SIG-M5 (cell line): ENCODE measurements at places on chromosomes 3 and 15.

DNA sequence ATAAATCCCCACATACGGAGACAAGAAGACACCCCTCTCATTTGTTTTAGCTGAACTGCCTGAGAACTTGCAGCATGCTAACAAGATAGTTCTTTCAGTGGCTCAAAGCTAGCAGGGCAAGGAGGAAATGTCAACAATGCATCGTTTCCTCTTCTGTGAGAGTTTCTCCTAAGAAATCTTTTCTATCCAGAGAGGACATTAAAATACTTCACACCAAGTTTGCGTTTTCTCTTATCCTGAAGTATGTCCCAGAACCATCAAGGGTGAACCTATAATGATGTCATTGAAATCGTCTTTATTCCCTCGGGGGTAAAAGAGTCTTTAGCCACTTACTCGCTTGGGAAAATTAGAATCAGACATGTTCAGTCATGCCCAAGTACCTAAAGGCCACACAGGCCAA, 541.7 kb upstream of the MDFIC2 start:
- no peak for DNase-seq

GRCh38 chr3:59243476-59243875, 193.7 kb upstream of the CFAP20DC start:
- DNase-seq = no peak

DNA sequence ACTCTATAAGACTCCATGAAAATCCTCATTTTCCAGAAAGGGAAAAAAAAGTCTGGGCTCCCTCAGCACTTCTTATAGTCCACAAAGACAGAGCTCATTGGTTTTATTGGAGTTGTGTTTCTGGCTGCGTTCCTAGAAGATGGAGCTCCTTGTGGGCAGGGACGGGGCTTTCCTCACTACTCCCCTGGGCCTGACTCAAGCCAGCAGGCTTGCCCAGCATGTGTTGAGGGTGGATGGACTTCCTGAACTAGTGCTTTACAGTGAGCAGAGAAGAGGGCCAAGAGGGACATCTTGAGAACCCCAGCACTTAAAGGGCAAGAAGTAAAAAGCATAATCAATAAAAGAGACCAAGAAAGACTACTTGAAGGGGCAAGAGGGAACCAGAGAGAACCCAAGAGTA, 43.2 kb upstream of the EPHB1 start:
- DNase-seq = no peak

DNA sequence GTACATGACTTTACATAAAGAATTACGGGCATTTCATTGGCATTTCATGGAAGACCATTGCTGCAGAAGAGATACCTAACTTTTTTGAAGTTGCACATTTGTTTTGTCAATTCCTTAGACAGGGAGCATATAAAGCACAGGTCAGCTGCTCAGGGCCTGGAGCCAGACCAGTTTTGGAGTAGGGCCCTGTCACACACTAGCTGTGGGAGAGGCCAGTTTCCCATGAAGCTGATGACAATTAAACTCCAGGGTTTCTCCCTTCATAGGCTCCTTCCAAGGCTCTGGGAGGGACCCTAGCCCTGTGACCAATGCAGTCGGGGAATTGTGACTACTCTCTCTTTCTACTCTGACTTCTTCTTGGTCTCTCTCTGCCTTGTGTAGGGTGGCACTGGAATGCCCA, 107.3 kb upstream of the SELENOK start:
- no peak for DNase-seq

GRCh38 chr3:9787714-9788113, 4.6 kb downstream of the TADA3 start:
- no peak for DNase-seq

DNA sequence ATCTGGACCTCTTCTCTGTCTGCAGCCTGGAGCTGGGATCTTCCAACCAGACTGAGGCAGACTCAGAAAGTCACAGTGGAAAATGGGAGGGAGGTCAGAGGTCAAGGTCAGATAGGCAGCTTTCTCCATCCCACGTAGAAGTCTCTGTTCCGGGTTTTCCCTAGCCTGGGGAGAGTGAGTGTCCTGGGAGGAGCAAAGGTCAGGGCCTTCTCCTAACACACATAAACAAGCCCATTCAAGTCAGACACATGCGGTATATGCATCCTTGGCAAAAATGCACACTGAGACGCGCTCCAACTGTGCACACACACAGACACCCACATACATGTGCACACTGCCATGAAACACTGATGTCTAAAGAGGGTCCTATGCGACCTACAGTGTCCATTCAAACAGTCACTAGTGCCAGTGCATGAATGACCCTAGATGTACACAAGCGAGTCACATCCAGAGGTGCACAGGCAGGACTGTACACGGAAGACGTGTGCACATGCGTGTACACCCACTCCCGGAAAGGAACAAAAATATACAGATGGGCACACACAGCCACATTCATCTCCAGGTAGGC, 681 bp downstream of the TWF2 start:
- no peak for DNase-seq

GRCh38 chr15:59537403-59537802, 74.2 kb upstream of the GCNT3 start:
- no peak for DNase-seq

- no peak for DNase-seq
Measured at GRCh38 chr3:194931347-194931746, 245.7 kb downstream of the FAM43A start.

- DNase-seq = no peak
Measured at GRCh38 chr15:63465104-63465503, 39.3 kb upstream of the USP3 start.

GRCh38 chr3:53129344-53129743, 891 bp downstream of the RFT1 start:
- DNase-seq = no peak

DNA sequence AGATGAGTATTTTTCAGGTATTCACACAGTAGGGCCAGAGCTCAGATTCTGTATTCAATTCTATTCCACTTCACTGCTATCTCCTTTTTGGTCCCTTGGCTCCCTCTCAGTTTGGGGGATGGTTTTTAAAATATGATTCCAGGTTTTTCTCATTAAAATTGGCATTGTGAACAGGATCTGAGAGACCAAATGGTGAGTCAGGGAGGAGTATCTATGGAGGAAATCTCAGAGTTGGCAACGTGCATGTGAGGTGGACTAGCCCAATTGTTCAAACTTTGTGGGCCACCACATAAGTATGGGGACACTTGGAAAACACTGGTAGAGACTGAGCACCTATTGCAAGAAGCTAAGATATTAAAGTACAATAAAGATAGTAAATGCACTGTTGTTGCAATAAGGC, 53.9 kb upstream of the TTC14 start:
- DNase-seq = no peak

GRCh38 chr3:146425341-146425740, 44.0 kb downstream of the PLSCR2 start:
- no peak for DNase-seq

GRCh38 chr3:28791713-28792255, 443.2 kb upstream of the AZI2 start:
- DNase-seq = no peak

- no peak for DNase-seq
Measured at GRCh38 chr15:55290528-55291057, 980 bp upstream of the RAB27A start.

DNA sequence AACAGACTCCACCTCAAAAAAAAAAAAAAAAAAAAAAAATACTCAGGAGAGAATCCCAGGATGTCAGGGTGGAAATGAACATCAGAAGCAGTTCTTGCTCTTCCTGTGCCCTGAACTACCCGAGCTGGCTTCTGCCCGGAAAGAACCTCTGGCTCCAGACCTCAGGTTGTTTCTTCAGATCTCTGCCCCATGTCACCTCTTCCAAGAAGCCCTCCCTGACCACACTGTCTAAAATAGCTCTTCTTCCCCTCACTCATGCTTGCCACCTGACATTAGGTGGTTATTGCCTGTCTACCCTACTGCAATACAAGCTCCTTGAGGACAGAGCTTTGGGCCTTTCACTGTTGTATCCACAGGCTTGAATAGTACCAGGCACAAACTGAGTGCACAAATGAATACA, 8.2 kb downstream of the TKT start:
- DNase-seq = no peak

DNA sequence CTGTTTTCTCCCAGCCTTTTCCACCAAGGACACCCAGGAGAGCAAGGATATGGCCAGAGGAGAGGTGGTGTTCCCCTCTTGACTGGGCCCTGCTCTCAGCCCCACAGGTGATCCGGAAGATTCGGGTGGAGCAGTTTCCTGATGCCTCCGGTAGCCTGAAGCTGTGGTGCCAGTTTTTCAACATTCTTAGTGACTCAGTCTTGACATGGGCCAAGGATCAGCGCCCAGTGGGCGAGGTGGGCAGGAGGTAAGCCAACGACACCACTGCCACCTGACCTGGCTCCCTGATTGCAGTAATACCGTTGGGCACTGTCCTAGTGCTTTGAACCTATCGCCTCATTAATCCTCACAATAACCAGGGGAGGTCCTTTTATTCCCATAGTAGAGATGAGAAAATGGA, 25.3 kb upstream of the SLC28A1 start:
- no peak for DNase-seq

DNA sequence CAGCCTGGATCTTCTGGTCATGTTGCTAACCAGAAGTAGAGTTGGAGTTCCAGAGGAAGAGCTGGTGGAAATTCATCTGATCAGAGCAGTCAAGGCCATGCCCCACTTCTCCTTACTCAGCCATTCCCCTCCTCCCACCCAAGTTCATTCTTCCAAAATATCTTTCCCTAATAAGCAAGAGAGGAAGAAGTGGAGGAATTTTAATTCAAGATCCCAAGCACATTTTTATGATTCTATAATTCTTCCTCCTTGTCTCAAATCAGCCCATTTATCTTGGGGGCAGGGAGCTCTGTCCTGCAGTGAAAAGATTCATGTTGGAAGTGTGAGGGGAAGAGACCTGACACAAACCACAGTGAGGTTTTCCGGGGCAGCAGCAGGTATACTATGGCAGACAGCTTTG, 85.0 kb upstream of the GALNT15 start:
- DNase-seq = no peak

DNA sequence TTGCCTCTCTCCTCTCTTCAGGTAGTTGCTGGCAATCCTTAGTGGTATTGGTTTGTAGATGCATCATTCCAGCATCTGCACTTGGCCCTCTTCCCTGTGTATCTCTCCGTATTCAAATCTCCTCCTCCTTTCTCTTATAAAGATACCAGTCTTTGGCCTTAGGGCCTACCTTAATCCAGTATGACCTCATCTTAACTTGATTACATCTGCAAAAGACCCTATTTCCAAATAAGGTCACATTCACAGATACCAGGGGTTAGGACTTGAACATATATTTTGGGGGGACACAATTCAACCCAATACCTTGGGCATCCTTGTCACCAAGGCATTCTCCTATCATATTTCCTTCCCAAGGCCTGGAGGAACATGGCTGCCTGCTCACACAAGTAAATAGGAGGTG, 22.0 kb upstream of the ABHD2 start:
- no peak for DNase-seq

DNA sequence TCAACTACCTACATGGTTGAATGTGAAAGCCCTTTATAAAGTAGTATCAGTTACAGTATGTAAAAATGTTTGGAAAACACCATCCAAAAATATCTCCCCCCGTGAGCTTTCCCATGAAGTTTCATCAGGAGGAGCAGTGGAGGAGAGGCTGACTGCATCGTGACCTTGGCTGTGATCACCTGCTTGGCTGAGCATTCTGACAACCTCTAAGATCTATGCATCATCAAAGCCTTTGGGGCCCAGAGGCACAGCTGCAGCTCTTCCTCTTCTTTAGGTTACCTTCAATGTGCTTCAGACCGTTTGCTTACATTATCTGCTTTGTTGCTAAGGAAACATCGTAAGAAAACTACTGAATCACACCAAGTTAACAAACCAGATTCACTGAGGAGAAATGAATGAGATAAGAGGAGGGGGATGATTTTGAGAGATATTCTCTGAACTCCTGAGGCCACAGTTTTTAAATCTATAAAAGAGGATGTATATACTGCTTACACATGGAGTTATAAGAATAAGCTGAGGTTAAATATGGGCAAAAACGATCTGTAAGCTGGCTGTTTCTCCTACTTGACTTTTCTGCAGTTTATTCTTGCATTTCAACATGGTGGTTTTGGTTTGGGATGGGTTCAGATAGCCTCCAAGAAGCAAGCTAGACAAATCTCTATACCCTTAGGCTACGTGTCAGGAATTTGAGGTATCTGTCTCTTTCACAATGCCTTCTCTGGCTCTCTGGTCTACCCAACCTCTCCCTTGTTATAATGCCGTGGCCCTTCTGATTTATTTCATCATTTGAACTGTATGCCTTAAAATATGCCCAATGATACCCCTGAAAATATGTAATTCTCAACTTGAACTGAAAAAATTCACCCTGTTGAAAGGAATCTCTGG, 4.0 kb downstream of the GCSAM start:
- DNase-seq = no peak

- no peak for DNase-seq
Measured at GRCh38 chr15:69537901-69538300, 85.3 kb downstream of the RPLP1 start.

DNA sequence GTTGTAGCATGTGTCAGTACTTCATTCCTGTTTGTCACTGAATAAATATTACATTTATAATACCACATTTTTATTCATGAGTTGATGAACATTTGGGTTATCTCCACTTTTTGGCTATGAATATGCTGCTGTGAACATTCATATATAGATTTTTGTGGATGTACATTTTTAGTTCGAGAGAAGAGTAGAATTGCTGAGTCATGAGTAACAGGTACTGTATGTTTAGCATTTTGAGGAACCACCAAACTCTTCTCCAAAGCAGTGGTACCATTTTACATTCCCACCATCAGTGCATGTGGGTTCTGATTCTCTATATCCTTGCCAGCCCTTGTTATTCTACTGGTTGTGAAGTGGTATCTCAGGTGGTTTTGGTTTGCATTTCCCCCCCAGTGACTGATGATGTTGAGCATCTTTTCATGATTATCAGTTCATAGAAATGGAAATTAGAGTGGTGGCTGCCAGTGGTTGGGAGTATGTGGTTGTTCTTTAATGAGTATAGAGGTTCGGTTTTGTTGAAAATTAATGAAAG, 59.6 kb downstream of the CCDC66 start:
- no peak for DNase-seq

DNA sequence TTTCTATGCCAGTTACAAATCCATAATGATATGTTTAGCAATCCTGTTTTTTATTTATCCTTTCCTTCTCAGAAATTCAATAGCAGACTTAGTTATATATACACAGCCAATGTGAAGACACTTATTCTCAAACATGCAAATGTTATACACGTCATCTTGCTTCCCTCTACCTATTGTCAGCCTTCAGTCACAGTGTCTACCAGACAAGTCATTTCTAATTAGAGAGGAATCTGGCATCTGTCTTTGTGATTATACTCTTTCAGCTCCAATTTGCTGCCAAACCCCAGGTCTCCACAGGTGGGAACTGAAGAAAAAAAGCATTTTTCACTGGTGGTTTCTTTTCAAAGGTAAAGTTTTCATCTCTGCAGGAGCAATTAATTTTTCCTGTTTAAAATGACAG, 793.1 kb downstream of the AGBL1 start:
- DNase-seq = no peak

DNA sequence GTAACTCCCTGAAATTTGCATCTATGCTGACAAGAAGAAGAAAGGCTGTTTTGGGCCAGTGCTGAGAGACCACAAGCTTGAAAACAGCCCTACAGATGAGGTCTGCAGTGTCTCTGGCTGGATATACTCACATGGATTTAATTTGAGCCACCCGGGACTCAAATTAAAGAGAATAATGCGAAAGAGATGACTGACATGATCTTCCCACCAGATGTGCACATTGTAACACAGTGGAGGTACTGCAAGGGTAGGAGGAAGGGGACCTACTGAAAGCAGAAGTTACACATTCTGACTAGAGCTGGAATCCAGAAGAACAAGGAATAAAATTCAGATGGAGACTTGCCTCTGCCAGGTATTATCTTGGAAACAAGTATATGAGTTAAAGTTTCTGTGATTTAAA, 728.3 kb upstream of the SGO1 start:
- DNase-seq = no peak

- no peak for DNase-seq
Measured at GRCh38 chr3:196292286-196292923, 4.9 kb upstream of the PCYT1A start.
